ENCODE measurements at places on chromosomes 4 and X. TPM values are rescaled to one million over a fixed set of nuclear protein-coding genes. Genes with fewer than 3 reads are reported as not detected.

DNA sequence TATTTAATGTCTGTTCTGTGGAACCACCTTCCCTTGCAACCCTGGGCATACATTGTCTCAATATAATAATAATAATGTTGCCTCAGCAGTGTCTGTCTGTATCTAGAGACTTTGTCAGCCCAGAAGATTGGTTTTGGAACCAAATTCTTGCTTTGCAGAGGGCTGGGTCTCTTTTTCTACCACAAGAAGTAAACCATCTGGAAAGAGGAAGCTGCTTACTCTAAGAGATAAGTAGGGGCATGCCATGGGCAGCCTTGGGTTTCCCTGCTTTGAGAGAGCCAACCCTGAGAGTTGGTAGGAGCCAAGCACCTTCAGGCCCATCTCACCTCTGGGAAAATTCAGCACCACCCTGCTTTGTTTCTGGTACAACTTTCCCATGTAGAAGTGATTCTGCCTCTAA lies 27.0 kb downstream of the TMEM31 start:
- DNase-seq, result no peak

DNA sequence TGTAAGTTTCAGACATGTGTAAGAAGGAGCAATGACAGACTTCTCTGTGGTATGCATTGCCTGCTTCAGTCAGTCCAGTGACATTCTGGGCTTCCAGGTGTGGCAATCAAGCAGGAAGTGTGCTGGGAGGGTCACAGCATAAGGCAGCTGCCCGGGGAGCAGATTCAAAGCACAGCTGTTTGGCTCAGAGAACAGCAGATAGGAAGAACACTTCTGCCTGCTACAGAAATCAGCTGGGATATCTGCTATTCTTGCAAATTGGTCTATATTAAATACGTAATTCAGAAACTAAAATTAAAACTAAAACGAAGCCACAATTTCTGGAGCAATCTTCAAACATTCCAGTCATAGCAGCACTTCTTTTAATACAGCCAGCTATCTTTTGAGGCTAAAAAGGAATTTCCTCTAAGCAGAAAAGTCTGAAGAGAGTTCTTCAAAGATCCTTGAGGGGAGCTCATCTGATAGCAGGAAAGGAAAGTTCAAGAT lies 47.5 kb upstream of the GALNT7 start:
- no peak for DNase-seq

DNA sequence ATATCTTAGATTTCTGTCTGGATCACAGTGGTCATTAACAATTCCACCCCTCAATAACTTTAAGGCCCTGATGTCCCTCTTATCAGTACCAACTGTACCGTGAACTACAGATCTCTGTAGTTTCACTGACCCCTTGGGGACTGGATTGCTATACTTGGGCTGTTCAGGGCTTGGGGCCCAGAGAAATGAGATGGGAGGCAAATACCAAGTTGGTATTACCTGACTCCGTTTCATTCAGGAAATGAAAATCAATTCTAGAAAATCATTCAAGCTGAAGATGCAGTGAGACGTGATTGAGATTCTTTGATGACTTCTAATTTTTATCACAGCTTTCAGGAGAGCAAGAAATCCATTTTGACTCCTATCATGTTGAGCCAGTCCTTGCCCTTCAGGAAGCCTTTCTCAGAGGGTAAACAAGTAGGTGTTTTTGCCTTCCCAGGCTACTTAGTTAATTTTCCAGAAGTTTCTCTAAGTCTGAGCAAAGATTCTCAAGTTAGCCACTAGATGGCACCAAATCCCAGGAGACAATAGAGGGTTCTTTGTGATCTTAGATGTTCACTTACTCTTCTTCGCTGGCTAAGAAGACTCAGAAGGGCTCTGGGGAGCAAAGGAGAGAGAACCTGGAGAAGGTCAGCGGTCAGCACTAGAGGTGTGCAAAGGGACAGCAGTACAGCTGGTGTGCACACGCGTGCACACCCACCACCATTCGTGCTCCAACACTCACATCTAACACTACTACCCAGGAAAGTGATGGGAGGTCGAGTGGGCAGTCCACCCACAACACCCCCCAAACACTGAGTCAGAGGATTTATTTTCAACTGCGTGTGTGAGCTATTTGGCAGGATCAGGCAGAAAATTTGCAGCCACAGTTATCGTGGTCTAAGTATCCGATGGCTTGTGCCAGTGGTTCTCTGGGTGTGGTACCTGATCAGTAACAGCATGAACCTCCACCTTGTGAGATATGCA lies 7.4 kb downstream of the HNRNPH2 start:
- DNase-seq, result no peak

- DNase-seq, result no peak
Measured at GRCh38 chr4:151486168-151486567, 77.2 kb downstream of the FHIP1A start.

GRCh38 chr4:89283226-89284009 lies 24.2 kb downstream of the GPRIN3 start:
- no peak for DNase-seq

DNA sequence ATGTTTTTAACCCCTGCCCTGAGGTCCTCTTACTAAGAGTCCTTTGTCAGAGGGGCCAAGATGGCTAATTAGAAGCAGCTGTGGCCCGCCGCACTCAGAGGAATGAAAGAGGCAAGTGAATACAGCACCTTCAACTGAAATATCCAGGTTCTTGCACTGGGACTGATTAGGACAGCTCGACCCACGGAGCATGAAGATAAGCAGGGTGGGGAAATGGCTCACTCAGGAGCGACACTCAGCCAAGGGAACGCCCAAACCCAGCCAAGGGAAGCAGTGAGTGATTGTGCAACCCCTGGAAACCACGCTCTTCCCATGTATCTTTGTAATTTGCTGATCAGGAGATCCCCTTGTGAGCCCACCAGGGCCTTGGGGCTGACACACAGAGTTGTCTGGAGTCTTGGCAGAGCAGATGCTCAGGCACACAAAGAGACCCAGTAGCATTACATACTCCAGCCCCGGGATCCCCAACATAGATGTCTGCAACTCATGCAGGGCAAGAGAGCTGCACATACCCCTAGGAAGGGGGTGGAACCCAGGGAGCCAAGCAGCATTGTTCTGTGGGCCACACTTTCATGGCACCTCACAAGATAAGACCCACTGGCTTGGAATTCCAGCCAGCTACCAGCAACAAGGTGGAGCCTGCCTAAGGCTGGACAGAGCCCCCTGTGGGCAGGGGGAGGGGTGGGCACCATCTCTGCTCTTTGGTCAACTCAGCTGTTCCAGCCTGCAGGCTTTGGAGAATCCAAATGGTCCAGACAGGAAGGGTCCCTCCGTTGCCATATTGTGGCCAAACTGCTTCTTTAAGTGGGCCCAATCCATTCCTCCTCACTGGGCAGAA lies 23.3 kb downstream of the F8A3 start:
- DNase-seq, result peak; percentile 4

- no peak for DNase-seq
Measured at GRCh38 chrX:39519030-39519488, 578.7 kb downstream of the BCOR start.

The CT55 gene
- total RNA-seq, result not detected

The ANXA3 gene
- total RNA-seq, result 29.7 TPM

The PGM2 gene
- total RNA-seq, result 24.3 TPM
